ACHN (cell line): ENCODE measurements at places on chromosomes 2 and 18.
A peak's percentile ranks its signal among the peaks of the same experiment; 100 is the strongest.

DNA sequence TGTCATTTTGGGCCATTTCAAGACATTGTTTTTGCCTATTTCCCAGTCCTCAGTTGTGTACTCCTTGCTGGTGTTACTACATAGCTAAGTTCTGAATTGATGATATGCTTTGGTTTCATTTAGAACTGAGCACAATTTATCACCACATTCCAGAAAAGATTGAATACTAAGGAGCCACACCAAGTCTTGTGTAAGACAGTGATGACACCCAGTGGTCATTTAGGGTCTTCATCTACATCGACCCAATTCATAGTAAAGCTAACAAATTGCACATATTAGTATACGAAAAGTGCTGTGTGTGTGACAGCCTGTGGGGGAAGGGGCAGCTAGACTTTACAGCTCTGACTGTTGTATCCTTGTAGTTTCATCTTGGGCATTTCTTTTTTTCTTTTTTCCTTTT, 10.9 kb upstream of the DLX2 start:
- peak; percentile 57 for DNase-seq

DNA sequence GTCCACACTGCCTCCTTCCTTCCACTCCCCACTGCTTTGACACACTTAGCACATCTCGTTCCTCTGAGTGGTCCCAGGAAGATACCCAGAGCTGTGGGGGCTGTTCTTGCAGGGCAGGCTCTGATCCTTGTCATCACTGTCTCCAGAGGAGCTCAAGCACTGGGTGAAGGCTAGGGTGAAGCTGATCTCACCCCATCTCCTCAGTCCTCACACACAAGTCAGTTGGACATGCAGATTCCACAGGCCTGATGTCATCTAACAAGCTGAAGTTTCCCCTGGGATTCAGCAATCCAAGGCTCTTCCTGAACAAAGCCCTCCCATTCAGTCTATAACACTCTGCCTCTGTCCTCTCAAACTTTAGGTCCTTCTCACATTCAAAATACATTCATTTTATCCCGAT, 90.6 kb upstream of the RAB6C start:
- DNase-seq = no peak

DNA sequence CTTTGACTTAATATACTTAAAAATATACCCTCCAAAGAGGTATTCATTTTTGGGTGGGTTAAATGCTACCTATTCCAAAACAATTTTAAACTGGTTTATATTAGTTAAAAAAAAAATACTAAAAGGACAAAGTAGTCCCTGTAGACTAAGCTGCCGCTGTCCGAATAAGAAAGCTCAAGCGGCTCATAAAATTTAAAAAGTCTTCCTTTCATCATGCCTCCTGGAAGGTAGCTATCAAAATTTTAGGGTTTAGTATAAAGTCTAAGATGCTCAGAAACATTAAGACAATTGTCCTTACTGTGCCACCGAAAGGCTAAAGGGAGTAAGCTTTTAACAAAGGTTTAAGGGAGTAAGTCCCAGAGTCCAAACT, 440 bp upstream of the UGGT1 start:
- DNase-seq = peak; percentile 6

DNA sequence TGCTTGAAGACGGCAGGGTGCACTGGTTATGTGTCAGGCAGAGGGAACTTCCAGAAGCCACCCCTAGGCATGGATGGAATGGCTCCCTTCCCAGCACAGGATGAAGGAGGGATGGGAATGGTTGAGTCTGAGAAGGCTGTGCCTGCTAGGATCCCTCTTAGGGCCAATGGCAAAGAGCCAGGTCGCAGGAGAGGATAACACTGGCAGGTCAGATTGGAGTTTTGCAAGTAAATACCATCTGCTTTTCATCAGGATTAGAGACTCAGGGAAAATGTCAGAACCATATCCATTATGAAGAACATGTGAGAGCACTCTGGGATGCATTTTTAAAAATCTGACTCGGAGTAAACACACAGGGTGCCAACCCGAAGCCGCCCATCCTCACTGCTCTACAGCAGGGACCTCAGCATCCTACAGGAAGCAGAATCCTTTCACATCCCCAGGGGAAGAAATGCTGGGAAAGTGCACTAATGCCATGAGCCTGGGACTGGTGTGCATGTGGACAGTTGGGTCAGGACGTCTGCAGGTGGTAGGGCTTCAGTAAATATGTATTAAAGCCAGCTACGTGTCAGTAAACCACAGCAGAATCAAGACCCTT, 139.9 kb downstream of the MYT1L start:
- no peak for DNase-seq

DNA sequence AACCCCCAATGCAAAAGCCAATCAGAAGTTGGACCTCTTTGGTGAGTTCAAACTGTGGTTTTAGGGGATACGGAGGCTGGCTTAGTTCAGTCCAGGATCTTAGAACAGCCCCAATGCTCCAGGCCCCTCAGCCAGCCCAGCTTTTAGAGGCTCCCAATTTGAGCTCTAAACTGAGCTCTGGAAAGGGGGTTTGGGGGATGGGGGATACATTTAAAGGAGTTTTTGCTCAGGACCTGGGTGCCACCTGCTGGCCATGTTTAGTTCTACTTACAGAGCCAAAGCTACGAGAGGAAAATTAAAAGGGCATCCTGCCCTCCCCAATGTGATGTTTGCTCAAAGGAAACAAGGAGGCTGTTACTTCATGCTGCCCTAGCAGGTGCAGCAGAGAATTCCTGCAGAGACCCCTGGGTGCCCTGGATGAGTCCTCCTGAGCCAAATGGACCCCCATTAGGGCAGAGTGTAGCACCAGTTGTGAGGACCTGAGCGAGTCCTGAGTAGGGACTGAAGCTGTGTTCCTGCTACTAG, 15.9 kb upstream of the TMEM214 start:
- DNase-seq = peak; percentile 75

DNA sequence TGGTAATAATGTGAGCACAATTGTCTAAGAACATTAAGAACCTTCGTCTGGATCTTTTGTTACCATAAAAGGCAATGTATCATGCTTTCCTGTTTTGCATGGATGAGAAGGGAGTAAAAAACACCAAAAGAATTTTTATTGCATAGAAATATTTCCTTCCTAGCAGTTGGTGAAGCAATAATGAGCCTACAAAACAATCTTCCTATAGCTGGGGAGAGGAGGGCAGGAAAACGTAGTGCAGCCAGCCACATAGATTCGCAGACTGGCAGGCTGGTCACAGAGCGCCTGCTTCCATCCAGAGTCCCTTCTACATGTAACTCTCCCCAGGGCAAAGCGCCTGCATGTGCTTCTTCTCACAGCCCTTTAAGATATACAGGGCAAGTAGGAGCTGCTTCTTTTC, 190.4 kb downstream of the BABAM2 start:
- DNase-seq = no peak

GRCh38 chr18:25310045-25310444, 41.9 kb downstream of the ZNF521 start:
- DNase-seq = peak; percentile 13

DNA sequence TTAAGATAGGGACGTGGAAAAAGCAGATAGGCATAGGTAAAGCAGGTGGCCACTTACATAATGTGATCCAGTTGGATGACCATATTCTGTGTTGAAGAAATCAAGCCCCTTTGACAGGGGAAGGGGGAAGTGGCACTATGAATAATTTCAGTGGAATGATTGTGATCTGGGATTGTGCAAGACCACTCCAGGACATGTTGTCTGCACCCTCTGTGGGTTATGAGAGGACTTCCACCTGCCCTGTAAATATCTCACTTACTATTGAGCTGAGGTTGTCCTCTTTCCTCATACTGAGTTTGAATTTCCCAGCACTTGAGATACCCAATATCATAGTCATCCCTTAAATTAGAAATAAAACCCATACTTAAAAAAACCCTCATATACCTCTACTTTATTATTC, 220.7 kb downstream of the IRS1 start:
- DNase-seq = no peak

DNA sequence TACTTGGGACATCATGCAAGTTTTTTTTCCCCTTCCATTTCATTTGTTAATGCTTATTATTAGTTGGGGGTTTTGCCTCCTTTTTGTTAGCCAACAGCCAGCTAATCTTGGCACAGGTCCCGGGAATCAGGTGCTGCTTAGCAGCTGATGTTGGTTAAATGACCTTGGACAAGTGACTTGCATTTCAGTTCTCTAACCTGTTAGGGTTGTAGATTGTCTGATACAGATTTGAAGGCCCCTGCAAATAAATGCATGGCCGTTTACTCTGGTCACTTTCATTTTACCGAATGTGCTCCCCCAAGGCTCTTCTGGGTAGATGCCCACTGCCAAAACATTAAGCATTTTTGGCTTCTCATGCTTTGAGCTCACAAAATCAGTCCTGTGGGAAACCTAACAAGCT, 120.9 kb downstream of the SPTBN1 start:
- no peak for DNase-seq

GRCh38 chr2:26838121-26838906, 9.6 kb upstream of the DPYSL5 start:
- DNase-seq = peak; percentile 67

DNA sequence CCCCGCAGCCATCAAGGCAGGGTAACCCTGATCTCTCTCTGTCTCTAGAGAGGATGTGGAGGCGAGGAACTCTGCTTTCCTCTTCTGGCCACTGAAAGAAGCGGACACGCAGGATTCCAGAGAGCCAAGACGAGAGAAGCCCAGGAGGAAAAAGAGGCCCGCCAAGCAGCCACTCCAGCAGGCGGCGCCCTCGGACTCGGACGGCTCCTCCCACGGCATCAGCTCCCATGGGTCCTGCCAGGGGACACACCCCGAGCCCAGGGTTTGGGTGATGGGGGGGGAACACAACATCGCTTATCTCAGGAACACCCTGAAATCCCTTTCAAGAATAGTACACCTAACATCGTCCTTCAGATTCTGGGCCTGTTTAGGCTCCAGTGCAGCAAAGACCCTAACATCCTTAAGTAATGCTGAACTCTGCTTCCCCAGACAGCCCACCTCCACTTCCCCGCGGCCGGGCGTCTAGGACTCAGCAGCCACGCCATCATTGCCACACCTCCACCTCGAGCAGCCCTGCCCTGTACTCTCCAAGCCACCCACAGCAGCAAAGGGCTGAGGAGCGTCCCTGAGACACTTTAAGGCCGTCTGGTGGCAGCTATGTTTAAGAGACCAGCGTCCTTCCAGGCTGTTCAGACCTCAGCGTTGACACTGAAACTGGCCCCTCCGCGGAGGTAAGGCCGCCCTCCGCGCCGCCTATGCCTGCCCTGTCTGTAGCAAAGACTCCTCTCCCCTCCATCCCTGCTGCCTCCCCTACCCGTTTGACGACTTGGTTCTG, 34.3 kb upstream of the CNGA3 start:
- DNase-seq = no peak

DNA sequence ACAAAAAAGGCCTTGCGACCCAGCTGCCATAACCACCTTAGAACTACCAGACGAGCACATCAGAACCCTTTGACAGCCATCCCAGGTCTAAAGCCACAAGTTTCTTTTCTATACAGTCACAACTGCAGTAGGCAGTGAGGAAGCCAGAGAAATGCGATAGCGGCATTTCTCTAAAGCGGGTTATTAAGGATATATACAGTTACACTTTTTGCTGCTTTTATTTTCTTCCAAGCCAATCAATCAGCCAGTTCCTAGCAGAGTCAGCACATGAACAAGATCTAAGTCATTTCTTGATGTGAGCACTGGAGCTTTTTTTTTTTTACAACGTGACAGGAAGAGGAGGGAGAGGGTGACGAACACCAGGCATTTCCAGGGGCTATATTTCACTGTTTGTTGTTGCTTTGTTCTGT, 48.8 kb downstream of the FEZ2 start:
- DNase-seq = no peak

GRCh38 chr18:40157120-40157519, 1797.9 kb upstream of the PIK3C3 start:
- no peak for DNase-seq

DNA sequence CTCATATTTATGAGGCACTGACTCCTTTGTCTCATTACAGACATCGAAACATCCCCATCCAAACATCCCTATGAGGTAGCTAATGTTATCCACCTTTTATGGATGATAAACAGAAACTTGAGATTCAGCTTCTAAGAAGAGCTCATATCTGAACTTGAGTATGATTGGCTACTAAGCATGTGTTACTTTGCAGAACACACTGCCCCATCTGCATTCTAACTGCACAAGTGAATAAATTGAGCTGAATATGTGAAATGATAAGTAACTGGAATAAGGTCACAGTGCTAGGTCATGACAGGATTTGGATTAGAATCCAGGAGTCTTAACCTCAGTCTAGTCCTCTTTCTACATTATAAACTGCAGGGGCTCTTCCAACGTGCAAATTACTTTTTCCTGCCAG, 172.7 kb downstream of the SETBP1 start:
- DNase-seq = no peak

DNA sequence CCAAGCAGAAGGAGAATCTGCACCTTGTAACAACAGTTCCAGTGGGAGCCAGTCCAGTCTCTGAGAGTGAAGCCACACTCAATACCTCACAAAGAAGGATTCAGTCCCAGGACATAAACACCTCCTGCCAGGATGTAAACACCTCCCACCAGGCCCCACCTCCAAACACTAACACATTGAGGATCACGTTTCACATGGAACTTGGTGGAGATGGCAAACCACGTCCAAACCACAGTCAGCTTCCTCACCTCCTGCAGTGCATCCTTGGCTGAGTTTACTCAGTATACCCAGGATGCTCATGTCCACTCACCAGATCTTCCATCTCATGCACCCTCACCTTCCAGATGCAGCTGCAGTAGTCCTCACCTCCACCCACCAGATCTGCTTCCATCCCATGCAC, 37.8 kb upstream of the TMEM18 start:
- no peak for DNase-seq

DNA sequence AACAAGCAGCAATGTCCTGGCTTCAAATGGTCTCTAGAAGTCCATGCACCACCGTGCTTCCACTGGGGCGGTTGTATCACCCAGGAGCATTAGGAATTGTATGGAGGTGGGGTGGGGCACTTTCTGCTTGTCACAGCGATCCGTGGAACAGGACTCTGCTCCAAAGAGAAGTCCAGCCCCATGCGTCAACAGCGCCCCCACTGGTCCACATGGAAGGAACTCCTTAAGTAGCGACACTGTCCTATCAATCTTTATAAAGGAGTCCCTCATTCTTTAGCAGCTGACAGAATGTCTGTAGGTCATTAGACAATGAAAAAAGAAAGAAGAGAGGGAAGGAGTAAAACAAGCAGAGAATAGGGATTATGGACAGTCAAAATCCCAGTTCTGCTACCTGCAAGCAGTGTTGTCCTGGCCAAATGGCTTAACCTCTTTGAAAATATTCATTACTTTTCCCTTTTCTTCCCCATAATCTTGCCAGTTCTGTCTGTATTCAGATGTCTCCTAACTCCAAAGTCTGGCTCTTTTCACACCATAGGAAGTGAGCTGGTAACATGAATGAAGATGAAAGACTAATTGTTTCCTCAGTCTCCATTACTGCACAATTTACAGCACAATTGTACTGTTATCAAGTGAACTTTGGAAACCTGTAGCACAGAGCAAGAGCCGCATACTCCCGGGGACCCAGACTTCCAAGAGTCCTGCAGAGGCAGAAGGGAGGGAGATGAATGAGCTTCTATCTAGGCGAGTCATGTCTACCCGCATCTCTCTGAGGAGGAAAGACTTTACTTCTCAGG, 9.9 kb downstream of the NFE2L2 start:
- DNase-seq = peak; percentile 52
